Breast epithelium (tissue), 4 donors: ENCODE measurements at places on chromosomes 3 and 15.
A peak's percentile ranks its signal among the peaks of the same experiment; 100 is the strongest.

GRCh38 chr3:170062068-170062467 lies 24.3 kb downstream of the GPR160 start:
- no peak for DNase-seq

- DNase-seq: no peak
Measured at GRCh38 chr3:182327196-182327681, 466.1 kb upstream of the ATP11B start.

DNA sequence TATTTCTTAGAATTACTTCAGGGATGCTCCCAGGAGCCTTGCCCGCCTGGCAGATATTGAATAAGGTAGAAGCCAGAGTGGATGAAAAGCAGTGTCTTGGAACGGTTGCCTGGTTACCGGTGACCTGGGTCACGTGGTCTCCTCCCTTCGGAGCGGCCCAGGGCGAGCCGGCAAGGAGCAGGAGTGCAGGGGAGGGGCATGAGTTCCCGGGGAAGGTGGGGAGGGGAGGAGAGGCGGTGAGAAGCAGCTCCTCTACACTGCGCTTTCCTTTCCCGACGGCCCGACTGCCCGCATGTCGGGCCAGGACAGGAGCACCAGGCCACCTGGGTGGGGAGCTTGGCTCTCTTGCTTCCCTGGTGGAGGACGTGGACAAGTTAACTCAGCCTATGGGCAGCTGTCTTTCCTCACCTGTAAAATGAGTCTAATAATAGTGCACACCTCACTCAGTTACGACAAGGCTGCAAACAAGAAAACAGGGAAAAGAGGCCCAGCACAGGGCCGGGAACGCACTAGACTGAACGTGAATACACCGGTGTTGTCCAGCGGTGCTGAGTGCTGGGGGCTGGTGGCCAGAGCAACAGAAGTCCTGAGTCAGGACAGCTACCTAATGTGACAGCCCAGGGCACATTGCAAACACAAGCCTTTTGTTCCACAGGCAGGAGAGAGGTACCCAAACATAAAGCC lies 198.3 kb downstream of the ADAMTS9 start:
- DNase-seq: peak; percentile 62

- DNase-seq: no peak
Measured at GRCh38 chr15:75651810-75652543, 4.3 kb downstream of the SNX33 start.

- DNase-seq: no peak
Measured at GRCh38 chr15:85141726-85142125, 160.1 kb downstream of the PDE8A start.
